ENCODE measurements at places on chromosomes 7 and 10.

DNA sequence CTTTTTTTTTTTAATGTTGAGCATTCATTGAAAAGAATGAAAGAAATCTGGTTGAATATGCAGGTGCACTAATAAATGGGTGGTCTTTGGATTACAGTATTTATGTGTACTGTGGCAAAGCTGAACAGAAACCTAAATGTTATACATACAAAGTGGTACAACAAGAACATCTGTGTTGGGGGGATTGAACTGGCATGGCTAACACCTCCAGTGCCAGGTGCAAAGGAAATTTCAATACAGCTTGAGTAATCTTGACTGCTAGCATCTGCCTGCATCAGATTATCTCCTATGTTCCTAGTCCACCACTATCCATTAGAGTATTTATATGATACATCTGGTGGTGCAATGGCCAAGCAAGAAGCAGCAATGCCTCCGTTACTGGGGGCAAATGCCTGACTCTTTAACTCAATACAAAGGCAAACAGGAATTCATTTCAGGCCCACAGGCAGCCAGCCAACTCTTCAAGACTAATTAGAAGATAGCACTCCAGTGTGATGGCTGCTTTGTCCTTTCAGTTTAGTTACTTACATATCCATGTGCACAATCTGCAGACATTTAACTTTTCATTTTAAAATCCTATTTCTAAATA is 220.5 kb upstream of the ETV1 start:
- DNase-seq = no peak

DNA sequence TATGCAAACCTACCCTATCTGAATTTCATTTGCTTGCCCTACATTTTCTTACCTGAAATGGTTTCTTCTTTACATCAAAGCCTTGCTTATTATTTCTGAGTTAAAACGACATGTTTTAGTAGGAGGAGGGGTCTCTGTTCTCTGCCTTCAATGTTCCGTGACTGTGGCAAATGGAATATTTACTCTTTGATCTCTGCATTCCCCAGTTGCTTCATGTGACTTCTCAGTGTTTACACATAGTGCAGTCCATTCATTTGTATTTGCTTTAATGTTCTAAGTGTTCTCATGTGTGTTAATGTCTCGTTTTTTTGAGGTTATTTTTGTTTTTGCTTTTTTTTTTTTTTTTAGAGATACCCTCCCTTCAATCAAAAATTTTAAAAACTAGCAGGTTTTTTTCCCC is 75.8 kb downstream of the GNAI1 start:
- DNase-seq = no peak

- DNase-seq = no peak
Measured at GRCh38 chr10:28592953-28593352, 60.0 kb downstream of the WAC start.

DNA sequence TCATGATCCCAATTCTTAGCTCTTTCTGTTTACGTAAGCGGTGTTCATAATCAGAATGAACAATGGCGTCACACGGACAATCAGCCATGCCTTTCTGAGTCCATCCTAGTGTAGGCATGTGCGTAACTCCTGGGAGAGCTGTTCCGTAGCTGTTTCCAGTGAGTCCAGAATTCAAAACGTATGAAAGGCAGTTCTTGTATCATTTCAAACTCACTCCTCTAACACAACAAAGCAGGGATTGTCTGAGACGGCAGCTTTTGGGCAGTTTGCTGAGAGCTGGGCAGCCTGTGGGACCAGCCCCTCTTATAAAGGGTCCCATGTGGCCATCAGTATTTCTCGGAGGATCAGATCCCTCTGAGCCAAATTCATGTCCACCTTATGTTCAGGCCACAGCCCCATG is 43.4 kb downstream of the PSPH start:
- peak; percentile 69 for DNase-seq

- no peak for DNase-seq
Measured at GRCh38 chr10:66414943-66415342, 510.9 kb upstream of the LRRTM3 start.

DNA sequence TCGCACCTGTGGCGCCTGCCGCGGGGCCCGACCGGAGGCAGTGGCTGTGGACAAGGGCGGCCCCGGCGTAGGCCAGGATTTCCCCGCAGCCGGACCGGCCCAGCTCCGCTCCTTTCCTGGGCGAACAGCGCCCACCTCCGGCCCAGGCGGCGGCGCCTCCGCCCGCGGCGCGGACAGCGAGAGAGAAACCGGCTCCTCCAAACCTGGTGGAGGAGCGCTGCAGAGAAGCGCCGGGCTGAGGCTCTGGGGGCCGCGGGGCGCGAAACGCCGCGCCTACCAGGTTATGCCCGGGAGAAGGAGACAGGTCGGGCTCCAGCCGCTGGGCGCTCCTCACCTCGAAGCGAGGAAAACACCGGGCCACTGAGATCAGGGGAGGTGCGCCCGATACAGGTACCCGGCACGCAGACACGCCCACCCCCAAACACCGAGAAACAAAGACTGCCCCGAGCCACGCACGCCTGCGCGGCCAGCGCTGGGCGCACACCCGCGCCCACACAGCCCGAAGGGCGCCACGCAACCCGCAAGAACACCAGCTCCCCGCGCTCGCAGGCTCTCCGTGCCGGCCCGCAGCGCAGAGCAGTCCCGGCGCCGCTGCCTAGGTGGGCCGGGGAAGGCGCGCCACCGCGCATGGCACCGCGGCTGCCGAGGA is 3.3 kb downstream of the GRID1 start:
- DNase-seq = no peak

GRCh38 chr7:25313526-25313925 is 85.2 kb upstream of the NPVF start:
- no peak for DNase-seq

- DNase-seq = peak; percentile 53
Measured at GRCh38 chr10:7819121-7819460, 786 bp downstream of the TAF3 start.

- DNase-seq = no peak
Measured at GRCh38 chr10:2949948-2950354, 117.4 kb upstream of the PFKP start.

GRCh38 chr10:29922226-29922625 is 137.2 kb downstream of the JCAD start:
- no peak for DNase-seq

GRCh38 chr10:129161150-129161549 is 305.9 kb upstream of the MGMT start:
- DNase-seq = no peak

DNA sequence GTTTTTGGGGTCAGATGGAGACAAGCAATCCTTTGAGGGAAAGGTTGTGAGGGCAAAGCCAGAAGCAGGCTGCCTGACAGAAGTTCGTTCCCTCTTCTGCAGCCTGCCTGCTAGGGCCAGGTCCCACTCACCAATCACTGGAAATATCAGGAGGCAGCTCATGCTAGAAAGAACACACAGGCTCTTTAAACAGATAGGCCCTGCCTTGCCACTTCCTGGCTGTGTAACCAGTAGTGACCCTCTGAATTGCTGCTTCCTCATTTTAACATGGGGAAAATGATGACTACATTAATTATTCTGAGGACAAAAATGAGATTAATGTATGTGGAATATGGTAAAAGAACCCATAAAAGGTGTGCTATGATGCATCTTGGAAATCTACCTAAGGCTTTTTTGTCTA is 50.5 kb upstream of the MRLN start:
- DNase-seq = no peak

DNA sequence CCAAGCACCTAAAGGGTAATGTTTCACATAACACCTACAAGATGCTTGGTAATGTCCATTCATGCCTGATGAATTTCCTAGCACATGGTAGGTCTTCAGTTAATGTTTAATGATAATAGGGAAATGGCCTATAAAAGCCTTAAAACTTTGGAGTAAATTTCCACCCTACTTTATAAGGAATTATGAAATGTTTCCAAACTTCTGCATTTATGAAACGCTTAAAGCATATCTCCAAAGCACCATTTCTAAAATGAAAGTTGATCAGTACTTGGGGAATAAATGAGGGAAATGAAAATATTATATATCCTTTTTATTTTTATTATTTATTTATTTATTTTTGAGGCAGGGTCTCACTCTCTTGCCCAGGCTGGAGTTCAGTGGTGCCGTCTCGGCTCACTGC is 51.8 kb downstream of the INPP5F start:
- DNase-seq = no peak

GRCh38 chr7:155538293-155538692 is 8.1 kb downstream of the CNPY1 start:
- no peak for DNase-seq

DNA sequence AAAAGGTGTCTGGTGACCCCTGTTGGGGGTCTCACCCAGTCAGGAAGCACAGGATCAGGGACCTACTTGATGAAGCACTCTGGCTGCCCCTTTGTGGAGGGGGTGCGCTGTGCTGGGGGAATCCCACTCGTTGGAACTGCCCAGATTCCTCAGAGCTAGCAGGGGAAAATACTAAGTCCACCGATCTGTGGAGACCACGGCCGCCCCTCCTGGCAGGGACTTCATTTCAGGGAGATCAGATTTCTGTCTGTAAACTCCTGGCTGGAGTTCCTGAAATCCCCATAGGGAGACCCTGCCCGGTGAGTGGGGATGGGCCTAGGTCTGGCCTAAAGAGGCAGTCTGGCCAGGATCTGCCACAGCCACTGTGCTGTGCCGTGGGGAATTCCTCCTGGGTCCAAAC is 79.3 kb upstream of the ADCY1 start:
- DNase-seq = no peak

GRCh38 chr7:48575516-48575915 is 348.8 kb upstream of the CDC14C start:
- DNase-seq = no peak

DNA sequence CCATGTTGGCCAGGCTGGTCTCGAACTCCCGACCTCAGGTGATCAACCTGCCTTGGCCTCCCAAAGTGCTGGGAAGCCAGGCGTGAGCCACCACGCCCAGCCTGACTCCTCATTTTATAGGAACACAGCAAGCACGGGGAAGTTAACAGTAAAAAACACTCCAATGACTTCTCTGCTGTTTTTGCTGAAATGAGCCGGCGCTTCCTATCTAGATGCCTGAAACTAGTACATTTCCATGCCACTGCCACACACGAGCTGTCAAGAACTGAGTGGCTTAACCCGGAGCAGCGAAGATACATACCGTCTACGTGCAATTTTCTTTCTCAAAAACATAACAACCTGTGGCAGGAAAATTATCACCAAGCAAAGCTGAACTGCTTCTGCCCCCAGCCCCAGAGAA is 16.8 kb downstream of the DAGLB start:
- DNase-seq = no peak

DNA sequence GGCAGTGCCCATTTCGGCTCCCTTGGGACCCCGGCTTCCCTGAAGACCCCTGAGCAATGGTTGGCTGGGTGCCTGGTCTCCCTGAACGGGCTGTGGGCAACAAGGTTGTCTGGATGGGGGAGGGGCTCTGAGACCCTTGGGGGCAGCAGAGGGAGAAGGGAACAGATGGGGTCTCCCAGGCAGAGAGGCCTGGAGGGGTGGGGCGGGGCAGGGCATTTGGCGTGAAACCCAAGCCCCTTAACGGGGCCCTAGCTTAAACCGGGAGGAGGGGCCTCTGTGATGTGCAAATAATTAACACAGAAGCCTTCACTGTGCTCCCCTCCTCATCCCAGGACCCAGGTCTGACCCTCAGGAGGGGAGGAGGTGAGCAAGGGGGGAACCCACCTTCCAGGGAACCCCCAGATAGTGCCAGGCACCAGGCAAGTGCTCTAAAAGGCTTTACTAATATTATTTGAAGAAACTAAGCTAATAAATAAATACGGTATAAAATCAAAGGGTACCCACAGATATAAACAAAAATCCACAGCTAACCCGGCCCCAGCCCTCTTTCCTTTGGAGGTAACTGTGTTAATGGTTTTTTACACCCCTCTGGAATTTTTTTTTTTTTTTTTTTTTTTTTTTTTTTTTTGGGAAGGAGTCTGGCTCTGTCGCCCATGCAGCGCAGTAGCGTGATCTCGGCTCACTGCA is 170.8 kb downstream of the RNF216 start:
- no peak for DNase-seq

DNA sequence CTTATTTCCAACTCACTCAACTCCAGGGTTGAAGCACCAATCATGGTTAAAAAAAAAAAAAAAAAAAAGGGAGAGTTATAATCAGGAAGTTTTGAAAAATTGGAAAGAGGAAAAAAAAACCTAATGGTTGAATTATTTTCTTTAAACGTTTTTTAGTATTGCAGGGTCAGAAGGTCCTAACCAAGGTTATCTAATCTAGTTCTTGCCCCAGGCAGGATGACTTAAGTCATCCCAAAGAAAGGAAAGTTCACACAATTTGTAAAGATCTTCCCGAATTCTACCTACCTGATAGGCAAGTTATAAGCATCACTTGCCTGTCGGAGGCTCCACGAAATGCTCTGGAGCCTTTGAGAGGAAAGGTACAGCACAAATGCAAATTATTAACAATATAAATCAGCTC is 208.1 kb upstream of the PLXNA4 start:
- no peak for DNase-seq

GRCh38 chr10:77554996-77555397 is 82.6 kb downstream of the KCNMA1 start:
- DNase-seq = no peak

DNA sequence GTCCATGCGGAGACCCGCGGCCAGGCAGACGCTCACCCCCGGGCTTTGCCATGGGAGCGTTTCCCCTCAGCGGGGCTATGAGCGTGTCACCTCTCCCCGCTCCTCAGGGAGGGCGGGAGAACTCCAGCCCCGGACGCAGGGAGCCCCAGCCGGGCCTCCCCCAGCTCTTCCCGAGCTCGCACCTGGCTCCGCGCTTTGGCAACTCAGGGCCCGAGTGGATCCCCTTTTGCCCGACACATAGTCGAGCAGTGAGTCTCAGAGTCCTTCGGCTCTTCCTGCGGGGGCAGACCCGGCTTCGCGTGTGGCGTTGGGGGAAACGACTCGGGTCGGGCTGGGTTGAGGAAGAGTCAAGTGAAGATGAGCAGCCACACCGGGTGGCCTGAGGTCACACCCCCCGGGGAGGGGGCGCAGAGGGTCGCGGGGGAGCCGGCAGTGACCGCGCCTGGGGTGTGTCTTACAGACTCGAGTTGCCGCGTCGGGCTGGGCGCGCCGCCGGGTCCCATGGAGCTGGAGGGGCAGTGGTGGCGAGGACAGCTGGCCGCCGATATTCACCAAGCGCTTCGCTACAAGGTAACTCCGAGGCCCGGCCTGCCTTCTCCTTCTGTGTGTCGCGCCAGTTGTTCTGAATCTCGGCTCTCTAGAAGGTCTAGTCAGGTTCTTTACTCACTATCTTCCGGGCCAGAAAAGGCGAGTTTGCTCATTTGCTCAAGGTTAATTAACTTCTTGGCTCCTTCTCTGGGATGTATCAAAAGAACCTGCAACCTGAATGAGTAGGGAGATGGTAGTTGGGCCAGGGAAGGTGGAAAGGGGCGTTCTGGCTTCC is 721 bp downstream of the CCNJ start:
- peak; percentile 28 for DNase-seq
